ENCODE measurements at places on chromosomes 12 and 14.

- DNase-seq, result no peak
These were observed 227.4 kb downstream of the ALX1 start for GRCh38 chr12:85507456-85507855.

- DNase-seq, result peak; percentile 92
These were observed 5.5 kb upstream of the CISTR start for GRCh38 chr12:53757101-53757770.

DNA sequence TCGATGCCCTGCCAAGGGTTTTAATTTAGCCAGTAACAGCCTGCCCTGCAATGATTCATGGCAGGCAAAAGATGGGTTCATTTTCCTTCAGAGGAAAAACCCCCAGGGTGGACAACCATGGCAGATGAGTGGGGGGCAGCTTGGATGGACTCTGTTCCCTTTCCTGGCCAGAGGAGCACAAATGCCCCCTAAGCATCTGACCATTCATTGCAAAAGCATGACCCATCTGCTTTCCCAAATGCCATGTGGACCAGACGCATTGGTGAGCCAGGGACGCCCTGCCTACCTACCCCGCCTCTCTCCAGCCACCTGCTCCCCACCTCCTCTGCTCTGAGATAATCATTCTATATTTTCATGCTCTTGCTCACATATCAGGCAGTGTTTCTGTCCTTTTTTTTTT, 281.9 kb downstream of the DPF3 start:
- DNase-seq, result no peak

DNA sequence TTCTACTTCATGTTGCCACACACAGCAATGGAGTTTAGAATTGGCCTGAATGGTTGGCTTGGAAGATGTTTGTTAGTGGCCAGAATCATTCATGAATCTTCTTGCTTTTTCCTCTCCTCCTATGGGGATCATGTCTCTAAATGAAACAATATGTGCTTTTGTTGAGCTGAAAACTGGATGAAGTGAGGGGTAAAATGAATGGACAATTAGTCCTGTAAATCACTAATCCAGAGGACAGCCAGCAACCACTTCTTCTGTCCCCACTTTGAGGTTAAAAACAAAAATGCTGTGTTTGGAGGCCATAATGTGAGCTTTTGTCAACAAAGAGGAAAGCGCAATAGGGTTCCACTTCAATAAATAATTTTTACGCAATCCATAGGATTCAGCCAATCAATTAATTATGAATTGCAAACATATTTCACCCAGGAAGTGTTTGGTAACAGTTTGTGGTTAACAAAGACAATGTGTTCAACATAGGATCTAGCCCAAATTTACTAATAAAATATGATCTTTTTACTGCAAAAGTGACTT, 30.3 kb upstream of the AMIGO2 start:
- DNase-seq, result no peak

DNA sequence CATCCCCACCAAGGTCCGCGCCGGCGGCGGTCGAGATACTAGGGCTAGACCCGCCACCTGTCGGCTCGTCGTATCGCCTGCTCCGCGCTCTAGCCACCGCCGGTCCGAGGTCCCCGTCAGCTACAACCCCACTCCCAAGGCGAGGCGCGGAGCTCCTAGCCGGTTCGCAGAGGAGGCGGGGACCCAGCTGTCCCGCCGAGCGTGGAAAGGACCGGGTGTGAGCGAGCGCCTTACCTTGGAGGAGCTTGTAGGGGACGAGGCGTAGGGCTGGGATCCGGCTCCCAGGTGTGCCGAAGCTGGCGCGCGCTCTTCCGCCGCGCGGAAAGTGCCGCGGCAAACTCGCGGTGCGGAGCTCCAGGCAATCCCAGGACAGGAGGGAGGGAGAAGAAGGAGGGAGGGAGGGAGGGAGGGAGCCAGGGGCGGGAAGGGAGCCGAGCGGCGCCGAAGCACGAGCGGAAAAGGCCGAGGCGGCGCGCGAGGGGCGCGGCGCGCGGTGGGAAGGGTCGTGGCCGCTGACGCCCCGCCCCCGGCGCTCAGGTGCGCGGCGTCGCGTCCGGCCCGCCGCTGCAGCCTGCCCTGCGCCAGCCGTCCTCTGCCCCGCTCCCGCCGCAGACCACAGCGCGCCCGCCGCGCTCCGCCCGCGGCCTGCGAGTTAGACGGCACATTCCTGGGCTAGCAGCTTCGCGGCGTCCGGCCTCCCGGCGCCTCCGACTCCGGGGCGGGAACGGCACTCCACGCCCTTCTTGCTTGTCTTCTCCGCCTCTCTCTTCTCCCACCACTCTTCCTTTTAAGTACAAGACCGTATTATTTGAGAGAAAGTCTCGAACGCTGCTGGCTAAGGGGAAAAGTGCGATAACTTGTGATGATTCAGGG, at the start of gene PAWR:
Gene PAWR, minus strand, starts transcription at position 327 of the 873 bp plus-strand sequence. CDS start 720 bp downstream, outside the sequence.
- peak; percentile 84 for DNase-seq

GRCh38 chr12:85781766-85782165, 54.4 kb downstream of the RASSF9 start:
- DNase-seq, result no peak

DNA sequence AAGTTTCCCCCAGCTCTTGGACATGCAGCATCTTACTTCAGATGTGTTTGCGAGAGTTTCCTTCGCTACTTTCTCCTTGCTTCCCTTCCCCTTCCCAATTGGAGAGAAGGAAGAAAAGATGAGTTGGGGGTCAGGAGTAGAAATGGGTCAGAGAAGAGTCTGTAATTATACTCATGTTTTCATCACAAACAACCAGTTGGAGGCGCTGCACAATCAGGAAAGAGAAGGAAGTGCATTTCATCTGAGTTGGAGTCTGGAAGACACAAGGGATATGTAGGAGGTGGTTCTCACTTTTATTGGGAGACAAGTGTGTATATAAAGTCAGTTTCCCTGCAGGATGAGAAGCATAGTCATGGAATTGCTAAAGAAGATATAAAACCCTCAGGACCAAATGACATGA, 31.3 kb upstream of the VSX2 start:
- DNase-seq, result no peak

DNA sequence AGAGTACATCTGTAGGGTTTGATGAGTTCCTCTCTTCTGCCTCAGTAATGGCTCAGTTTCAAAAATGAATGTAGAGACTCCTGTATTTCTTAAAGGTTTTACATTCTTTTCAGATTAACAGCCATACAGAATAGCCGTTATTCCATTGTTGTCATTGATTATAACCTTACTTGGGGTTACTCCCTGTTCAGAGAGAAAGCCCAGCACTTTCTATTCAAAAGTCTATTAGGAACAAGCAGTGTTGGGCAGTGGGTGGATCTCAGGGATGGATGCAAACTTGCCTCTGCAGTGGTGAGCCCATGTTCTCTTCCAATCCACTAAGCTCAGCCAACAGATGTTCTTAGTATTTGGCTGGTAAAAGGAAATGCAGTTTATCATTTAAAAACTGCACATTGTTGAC, 342.6 kb upstream of the E2F7 start:
- DNase-seq, result no peak

DNA sequence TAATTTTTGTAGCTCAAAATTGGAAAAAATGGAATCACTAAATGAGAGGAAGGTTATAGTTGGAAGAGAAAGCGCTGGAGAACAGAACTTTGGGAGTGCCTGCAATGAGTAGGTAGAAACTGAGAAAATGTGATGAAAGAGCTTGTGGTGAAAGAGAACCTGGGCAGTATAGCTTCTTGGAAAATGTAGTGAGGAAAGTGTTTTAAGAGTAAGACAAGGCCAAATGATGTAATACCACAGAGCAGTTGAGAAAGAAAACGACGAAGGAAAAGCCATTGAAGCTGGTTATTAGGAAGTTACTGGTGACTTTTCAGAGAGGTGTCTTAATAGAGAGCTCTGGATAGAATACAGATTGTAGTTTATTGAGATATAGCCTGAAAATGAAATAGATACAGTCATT, 255.3 kb downstream of the AEBP2 start:
- DNase-seq, result no peak

DNA sequence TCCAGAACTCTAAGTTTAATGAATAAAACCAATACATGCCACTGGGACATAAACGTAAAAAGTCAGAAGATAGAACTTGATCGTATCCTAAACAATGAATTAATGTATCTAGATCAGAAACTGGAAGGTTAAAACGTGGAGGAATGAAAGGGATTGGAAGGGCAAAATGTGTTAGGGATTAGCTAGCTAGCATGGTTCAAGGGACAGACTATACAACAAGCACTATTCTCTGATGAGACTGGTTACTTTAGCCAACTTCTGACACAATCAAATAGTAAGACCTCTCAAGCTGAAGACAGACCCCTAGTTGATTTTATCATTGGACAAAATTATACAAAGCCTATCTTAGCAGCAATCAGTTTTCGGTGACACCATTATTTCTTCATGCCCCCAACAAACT, 18.7 kb upstream of the OXA1L start:
- DNase-seq, result no peak

DNA sequence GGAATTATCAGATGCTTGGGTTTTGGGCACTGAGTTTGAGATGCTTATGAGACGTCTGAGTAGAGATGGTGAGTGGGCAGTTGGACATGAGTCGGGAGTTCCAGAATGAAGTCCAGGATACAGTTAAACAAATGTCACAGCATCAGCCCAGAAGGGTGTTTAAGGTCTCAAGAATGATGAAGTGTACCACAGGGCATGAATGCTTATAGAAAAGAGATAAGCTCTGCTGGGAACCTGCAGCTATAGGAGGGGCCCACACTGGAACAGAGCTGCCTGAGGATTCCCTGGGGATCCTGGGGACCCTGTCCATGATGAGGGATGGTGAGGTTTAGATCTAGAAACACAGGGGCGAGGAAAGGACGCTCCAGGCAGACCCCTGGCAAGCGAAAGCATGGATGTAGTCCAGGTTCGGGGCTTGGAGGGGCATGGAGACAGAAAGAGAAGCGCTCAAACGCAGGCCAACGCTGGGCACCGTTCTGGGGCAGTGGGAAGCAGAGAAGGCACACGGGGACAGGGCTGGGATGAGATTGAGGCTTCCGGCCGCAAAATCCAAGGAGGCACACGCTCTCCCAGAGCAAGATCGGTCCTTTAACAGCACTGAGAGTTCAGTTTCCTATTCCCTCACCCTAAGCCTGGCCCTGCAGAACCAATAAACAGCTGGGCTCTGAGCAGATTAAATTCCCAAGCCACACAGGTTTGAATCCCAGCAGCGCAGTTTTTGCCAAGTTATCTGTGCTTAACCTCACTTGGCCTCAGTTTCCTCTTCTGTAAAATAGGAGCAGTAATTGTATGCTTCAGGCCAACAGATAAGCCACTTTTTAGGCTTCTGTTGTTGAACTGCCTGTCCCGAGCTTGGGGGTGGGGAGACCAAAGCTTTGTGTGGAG, 52.9 kb downstream of the EID3 start:
- no peak for DNase-seq

GRCh38 chr12:4056910-4057845, 184.0 kb upstream of the PARP11 start:
- no peak for DNase-seq

- peak; percentile 37 for DNase-seq
These were observed 114.5 kb downstream of the RAD51B start for GRCh38 chr14:67934087-67934486.

GRCh38 chr14:77603654-77604255, 12.7 kb downstream of the SPTLC2 start:
- DNase-seq, result no peak

DNA sequence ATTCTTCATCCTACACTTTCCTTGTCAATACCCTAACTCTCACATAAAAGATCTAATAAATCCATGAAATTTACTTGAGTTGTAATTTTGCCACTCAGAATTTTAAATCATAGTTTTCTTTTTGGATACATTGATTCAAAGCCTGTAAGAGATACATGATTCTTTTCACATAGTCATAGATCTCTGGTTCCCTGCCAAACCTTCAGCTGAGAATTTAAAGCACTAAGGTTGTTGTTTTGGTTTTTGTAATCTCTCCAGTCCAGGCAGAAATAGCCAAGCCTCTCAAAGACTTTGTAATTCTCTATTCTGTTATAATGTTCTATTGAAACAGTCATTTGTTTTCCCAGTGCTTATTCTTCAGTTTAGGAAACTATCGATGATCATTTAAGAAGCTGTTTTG, 273.9 kb downstream of the TRHDE start:
- DNase-seq, result no peak

GRCh38 chr12:67422081-67422480, 152.9 kb downstream of the CAND1 start:
- no peak for DNase-seq

DNA sequence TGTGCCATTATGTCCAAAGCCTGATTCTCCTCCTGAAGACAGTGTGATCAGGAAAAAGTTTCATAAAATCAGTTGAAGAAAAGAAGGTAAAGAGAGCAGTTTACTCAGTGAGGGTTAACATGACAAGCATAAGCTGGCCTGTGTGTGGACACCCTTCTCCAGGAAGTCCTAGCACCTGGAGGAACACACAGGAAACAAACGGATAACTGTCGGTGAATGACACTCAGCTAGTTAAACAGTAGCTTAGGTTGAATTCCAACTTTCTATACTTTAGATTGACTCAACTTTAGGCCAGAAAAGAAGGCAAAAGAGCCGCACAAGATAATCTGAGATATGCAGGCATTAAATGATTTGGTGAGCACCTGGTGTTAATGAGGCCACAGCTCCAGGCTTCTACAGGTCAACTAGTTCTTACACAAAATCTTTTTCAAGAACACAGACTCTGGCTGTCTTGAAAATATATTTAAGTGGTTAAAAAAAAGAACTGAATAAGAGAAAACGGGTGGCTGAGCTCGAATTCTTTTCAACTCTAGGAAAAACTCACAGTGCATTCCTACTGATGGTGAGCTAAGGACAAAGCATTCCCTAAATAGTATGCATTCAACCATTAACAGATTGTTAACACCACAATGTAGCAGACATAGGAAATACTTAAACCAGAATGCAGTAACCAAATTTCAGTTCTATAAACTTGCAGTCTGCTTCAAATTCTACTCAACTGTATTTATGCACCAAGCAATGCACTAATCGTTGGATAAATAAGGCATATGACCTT, 56.9 kb upstream of the TSPAN8 start:
- peak; percentile 48 for DNase-seq

DNA sequence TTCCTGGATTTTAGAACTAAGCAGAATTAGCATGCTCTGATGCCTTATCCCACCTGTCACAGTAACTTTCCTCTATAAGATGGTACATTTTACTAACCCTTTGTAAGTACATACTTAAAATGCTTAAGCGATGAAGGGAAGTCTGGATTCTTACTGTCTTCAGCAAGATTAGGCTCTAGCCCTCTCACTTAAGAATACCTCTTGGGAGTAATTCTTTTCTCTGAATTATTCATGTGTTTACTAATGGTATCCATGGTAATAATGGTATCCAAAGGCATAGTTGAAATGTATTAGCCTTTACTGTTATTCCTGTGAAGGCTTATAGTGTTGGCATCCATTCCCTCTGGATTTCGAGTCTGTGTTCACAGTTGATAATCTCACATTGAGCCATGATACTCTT, 176.9 kb downstream of the MON2 start:
- DNase-seq, result no peak

DNA sequence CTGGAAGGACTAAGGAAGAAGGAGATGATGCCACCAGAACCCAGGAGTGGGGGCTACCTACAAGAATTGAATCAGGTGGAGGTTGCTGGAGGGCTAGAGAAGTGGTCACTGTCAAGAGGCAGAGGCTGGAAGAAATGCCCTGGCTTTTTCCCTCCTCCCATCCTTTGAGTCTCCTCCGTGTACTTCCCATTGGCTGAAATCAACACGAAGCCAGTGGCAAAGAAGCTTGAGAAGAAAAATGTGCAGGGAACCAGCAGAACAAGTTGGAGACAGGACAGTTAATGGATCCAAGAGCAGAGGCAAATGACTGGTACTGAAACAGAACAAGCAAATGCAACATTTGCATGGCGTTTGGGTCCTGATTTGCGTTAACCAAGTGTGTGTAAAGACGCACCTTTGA, 9.1 kb upstream of the FBLN5 start:
- no peak for DNase-seq

GRCh38 chr12:82527165-82527780, 159.4 kb upstream of the TMTC2 start:
- peak; percentile 55 for DNase-seq

Data from neuronal stem cell (in vitro differentiated cells).